Stimulated activated naive CD4-positive, alpha-beta T cell (primary cell): ENCODE measurements at places on chromosomes 11 and 22.

GRCh38 chr11:9047964-9048523, 43.4 kb downstream of the SCUBE2 start:
- no peak for DNase-seq

- DNase-seq = no peak
Measured at GRCh38 chr11:1632053-1632714, 2.6 kb downstream of the KRTAP5-5 start.

GRCh38 chr11:112958670-112959069, 2.5 kb upstream of the NCAM1 start:
- DNase-seq = no peak

DNA sequence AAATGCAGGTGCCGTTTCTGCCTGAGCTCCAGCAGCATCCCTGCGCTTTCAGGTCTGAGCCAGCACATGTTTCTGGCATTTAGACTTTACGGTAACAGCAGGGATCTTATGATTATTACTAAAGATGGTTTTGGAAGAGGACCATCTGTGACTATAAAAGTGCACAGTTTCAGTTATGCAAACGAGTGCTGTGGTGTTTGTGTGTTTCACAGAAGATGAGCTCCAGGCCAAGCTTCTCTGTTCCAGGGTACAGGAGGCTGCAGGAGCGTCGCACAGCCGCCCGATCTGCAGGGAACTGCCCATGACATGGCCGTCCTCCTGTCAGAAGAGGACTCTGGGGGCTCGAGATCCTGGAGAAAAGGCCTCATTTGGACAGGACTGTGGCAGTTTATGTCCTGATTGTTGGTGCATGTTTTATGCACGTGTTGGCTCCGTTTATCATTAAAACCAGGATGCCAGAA, 297.3 kb downstream of the TBC1D22A start:
- no peak for DNase-seq

DNA sequence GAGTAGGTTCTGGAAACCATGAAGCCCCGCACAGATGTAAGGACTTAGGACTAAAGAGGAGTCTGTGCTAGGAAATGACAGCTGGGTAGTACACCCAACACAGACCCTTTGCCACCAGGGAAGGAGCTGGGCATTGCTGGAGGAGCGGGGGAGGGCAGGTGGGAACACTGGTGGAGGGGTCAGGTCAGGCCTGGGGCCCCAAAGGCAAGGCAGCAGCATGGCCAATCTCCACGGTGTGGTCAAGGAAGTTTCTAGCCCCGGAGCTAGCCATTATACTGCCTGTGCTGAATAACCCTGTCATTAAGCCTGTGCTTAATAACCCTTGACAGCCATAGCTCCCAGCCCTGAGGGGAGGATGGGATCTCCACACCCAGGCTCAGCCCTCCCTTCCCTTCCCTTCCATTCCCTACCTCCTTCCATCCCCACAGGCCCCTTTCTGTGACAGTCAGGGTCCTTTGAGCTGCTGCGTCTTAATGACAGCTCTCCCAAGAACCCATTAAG, 2.1 kb downstream of the TMPRSS4 start:
- no peak for DNase-seq

- no peak for DNase-seq
Measured at GRCh38 chr11:134904103-134904790, 492.2 kb upstream of the B3GAT1 start.

GRCh38 chr22:40939202-40939601, 12.0 kb upstream of the RBX1 start:
- no peak for DNase-seq

GRCh38 chr11:31812383-31813381, 1.6 kb upstream of the PAX6 start:
- DNase-seq = no peak

DNA sequence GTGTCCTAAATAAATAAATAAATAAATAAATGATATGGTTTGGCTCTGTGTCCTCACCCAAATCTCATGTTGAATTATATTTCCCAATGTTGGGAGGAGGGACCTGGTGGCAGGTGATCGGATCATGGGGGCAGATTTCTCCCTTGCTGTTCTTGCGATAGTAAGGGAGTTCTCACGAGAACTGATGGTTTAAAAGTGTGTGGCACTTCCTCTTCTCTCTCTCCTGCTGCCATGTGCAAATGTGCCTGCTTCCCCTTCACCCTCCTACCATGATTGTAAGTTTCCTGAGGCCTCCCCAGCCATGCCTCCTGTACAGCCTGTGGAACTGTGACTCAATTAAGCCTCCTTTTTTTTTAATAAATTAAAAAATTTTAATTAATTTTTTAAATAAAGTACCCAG, 138.2 kb downstream of the FBXO7 start:
- DNase-seq = no peak

DNA sequence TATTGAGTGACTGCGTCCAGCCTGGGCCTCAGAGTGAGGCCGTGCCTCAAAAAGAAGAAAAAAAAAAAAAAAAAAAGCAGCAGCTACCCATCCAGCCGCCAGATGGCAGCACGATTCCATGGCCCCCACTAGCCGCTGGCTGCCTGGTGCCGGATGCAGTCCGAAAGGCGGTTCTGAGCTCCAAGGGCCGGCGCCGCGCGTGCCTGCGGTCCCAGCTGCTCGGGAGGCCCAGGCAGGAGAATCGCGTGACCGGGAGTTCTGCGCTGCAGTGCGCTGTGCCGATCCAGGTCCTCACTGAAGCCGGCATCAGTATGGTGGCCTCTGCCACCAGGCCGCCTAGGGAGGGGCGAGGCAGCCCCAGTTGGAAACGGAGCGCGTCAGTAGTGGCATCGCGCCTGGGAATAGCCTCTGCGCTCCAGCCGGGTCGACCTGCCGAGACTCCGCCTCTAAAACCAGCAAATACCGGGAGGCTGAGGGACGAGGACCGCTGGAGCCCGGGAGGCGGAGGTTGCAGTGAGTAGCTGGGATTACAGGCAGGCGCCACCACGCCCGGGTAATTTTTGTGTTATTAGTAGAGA, 19.3 kb downstream of the SCARF2 start:
- DNase-seq = peak; percentile 80

DNA sequence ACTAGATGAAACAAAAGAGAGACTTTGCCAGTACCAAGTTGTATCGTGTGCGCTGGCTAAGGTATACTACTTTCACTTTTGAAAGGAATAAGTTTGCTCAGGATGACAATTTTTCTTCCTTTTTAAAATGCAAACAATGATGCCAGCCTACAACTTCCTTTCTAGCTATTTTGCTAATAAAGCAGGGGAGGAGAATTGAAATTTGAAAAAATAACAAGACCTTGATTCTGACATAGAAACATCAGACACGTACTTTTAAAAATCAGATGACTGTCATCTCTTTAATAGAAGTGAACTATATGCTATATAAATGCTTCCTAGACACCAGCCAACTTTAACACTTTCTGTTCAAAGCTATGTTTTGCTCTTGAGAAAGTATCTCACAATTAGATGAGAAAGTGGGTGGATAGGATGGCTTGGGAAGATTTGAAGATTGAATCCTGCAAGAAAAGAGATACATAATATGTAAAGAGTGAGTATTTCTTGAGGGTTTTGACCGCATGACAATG, 41.7 kb upstream of the BLID start:
- DNase-seq = no peak
